Kidney epithelial cell (primary cell): ENCODE measurements at places on chromosomes 2 and 18.

DNA sequence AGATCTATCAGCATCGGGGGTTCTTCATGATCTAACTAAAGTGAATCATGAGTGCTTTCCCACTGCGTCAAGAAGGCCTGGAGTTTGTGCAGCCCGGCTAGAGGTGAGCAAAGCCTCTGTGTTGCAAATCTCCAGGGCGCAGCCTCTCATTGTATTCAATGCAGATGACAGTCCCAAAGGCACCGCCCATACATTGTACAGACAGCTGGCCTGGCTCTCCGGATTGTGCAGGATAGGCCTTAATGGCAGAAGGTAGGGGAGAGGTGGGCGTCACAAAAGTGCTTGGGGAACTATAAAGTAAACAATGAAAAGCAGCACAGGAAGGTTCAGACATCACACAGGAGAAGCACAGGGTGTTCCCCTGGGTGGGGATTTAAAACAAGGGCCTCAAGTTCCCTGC lies 907 bp upstream of the GYPC start:
- DNase-seq, result no peak

DNA sequence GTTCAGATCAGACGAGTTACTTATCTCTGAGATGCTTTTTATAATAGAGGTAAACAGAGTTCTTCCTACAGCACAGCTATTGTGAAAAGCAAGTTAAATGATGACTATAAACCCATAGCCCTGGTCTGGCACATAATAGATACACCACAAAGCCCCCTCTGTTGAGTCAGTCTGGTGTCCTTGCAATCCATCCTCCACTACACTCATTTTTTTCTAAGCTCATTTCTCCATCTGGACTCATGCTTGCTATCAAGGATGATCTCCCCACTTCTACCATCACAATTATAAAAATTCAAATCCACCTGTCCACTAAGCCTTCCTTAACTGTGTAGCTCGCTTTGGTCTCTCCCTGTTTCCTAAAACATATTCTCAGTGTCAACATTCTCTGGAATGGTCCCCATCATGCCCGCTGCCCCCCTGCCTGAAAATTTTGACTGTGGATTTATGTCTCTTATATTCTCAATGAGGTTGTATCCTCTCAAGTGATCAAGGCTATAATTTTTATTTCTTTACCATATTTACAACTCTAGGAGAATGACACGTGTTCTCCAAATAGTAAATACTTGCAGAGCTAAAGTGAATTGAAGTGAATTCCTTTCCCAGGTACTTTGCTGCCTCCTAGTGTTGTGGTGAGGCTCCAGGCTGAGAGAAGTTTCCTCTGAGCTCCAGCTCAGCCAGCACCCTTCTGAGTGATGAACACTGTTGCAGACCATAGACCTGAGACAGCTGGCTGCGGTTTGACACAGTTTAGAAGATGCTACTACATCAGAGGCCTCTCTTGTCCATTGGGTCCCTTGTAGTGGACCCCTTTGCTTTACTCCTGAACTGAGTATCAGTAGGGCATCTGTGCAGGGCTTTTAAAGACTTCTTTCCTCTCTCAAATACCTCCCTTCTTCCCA lies 108.7 kb downstream of the DPP10 start:
- peak; percentile 16 for DNase-seq

GRCh38 chr18:32349728-32350395 lies 120.8 kb downstream of the GAREM1 start:
- DNase-seq, result peak; percentile 96

DNA sequence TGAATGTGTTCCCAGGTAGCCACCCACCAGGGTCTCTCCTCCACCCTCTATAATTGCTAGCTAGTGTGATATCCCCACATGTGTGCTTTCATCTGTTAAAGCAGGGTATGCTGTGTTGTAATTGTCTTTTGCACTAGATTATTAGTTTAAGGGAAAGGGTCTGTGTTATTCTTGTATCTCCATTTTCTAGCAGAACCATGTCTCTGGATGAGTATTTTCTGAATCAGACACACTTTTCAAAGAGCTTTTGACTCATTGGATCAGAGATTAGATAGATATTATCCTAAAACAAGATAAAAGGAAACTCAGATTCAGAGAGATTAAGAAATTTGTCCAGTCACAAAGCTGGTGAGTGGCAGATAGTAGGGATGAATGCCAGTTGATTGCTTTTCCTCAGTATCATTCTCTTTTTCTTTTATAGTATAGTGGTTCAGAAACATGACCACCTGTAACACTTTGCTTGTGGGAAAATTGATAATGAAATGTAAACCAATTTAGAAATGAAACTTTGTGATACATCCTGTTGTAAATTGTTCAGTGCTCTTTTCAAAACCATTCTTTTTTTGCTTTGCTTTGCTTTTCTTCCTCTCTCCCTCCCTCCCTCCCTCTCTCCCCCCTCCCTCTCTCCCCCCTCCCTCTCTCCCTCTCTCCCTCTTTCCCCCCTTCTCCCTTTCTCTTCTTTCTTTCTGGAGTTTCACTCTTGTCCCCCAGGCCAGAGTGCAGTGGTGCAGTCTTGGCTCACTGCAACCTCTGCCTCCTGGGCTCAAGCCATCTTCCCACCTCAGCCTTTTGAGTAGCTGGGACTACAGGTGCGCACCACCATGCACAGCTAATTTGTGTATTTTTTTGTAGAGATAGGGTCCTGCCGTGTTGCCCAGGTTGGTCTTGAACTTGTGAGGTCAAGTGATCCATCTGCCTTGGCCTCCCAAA lies 7.4 kb downstream of the MIB1 start:
- no peak for DNase-seq

DNA sequence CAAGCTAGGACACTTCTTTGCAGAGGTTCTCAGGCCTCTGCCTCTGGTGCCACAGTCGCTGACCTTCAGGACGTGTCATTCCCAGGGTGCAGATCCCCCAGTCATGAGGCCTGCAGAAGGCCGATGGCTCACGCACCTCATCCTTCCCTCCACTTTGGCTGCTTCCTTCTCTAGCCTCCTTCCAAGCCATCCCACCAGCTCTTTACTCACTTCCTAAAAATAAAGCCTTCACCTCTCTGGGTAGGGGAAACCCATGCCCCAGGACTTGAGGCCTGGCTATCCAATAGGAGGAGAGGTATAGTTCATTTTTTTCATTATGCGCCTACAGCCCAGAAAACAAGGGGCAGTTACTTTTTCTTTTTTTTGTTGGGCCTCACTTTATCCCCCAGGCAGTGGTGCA lies 91.4 kb downstream of the B3GNT2 start:
- DNase-seq, result no peak

- DNase-seq, result peak; percentile 83
These were observed 30.8 kb upstream of the LRRTM4 start for GRCh38 chr2:77552956-77553355.

DNA sequence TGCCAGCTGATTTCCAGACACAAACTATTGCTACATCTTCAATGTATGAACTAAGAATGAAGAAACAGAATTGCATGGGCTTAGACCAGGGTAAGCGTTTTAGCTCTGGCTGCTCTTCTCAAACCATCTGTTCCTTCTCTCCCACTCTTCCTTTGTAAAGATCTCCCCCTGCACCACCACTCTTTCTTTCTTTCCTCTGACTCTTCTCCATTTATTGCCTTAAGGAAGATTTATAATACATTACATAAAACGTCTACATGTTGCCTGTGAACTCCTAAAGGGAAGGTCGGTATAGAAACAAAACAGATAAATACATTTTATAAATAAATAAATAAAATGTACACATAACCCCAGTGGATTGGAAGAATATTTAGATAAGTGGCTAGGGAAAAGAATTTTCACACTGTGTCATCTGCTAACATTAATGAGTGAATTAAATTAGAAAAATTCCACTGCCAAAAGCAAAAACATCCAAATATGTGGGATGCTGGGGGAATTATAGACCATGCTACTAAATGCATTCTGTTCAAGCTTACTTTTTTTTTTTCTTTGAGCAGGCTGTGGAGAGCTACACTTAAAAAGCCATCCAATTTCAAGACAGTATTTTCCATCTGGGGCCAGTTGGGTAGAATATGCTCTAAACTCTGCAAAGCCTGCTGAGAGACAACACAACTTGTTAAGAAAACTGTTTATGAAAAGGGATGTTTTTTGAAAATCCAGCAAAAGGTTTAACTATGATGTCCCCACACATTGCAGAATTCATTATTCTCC lies 41.5 kb downstream of the NCKAP5 start:
- no peak for DNase-seq

- DNase-seq, result no peak
These were observed 24.3 kb downstream of the MRPS9 start for GRCh38 chr2:105062158-105062557.
